D721Med (cell line): ENCODE measurements at places on chromosomes 13 and 19.

- no peak for DNase-seq
Observed at GRCh38 chr19:41218615-41219507, at the start of gene AXL. Gene AXL, plus strand, starts transcription at chr19:41219223. Its CDS starts 170 bp downstream, at chr19:41219393.

DNA sequence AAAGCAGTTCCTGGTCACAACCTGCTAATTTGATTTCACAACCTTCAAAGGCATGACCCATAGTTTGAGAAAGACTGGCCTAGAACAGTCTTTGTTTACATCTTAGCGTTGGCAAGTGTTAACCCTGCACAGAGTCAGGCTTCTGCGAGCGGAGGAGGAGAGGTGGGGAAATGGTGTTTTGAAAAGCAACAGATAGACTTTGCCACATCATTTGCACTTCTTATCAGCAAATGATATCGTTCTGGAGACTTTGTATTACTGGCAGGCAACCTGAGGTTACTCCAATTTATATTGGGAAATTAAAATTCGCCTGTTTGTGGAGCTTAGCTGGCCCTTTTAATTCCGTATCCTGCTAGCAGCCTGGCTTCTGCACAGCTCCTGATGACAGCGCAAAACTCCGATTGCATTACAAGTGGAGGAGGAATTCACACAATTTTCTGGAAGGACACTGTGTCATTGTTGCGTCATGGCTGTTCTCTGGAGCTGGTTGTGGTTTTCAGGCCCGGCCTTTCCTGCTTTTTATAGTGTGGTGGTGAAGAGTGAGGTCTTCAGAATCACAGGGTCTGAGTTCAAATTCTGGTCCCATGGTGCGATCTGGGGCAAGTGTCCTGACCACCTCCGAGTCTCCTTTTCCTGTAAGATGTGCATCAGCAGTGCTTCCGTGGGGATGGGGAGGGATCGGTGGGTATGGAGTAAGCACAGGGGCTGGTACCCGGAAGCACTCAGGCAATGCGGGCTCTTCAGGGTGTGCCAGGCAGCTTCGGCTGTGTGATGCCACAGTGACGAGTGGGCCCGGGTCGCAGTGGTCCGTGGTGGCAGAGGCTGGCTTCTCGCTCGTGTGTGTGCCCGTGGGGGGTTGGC is 49.1 kb upstream of the EHD2 start:
- no peak for DNase-seq

- DNase-seq: no peak
Observed at GRCh38 chr13:98508685-98509084, 68.2 kb downstream of the STK24 start.

- no peak for DNase-seq
Observed at GRCh38 chr19:38451036-38451435, 17.5 kb downstream of the RYR1 start.

GRCh38 chr13:113753171-113753570 is 5.9 kb upstream of the TMEM255B start:
- DNase-seq: no peak

- DNase-seq: peak; percentile 42
Observed at GRCh38 chr19:34457446-34457845, 24.1 kb upstream of the WTIP start.

DNA sequence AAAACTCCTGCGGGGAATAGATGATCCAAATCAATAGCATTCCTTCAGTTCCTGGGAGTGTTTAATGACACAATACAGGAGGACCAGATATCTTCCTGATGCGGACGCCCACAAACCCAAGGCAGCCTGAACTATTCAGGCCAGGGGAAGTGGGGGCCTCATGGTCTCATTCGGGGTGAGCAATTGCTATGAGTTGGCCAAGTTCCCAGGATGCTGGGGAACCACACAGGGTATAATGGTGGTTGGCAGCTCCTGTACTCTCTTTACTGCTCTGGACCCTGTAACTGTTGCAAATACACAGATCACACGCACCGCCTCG is 401.2 kb downstream of the IRS2 start:
- DNase-seq: no peak

DNA sequence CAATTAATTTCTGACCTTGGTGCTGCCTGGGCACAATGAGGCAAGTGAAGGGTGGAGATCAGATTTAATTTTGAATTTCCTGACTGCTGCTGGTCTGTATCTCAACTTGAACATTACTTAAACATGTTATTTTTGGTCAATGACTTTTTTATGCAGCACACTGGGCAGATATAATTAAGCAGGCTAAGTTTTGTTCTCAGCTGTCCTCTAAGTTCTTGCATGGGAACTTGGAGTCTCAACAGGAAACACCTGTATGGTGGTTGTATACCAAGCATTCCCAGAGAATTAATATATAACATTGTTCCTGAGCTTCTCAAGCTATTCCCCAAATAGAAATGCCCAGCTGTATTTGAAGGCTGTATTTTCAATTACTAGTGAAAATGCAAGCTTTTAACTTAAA is 113.5 kb upstream of the EDNRB start:
- DNase-seq: no peak

DNA sequence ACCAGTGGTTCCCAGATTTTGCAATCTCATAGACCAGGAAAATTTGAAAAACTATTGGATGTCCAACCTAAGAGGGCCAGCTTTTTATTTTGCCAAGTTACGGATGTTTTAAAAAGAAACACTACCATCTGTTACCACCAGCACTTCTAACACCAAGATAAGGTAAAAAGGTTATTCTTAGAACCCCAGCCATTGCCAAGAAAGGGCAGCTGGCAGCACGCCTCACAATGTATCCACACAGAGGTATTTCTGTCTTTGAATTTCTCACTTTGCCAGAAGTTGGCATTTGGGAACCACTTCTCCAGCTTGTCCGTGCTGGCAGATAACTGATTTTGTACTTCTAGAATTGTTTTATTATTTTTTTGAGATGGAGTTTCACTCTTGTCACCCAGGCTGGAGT is 28.7 kb downstream of the CAPN12 start:
- DNase-seq: no peak

DNA sequence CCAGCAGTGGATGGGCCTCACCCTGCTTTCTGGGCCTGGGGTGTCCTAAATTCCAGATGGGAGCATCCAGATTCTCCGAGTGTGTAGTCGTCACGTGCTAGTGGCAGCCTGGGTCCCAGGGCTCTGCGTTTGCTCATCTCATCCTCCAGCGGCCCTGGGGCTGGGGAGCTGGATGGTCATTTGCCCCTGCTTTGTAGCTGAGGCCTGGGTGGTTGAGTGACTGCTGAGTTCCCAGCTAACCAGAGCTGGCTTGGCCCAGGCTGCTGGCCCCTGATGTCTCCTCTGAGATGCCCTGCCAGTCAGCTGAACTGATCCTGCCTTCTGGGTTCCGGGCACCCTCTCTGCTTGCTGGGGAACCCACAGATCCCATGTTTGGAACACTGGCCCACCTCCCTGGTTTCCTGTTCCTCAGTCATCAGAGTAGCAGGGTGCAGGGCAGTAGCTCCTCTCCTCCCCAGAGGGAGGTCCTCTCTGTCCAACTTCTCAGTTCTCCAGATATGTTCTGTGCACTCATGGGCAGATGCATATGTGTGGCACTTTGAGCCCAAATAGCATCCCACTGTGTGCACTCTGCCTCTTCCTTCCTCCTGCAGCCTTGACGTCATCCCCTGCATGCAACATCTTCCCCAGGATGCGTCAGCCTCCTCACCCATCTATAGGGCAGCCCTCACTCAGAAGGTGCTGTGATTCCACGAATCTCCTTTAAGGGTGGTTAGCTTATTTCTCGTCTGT is 22.4 kb upstream of the CRTC1 start:
- DNase-seq: no peak

GRCh38 chr13:93847162-93847561 is 620.6 kb downstream of the GPC6 start:
- DNase-seq: no peak

DNA sequence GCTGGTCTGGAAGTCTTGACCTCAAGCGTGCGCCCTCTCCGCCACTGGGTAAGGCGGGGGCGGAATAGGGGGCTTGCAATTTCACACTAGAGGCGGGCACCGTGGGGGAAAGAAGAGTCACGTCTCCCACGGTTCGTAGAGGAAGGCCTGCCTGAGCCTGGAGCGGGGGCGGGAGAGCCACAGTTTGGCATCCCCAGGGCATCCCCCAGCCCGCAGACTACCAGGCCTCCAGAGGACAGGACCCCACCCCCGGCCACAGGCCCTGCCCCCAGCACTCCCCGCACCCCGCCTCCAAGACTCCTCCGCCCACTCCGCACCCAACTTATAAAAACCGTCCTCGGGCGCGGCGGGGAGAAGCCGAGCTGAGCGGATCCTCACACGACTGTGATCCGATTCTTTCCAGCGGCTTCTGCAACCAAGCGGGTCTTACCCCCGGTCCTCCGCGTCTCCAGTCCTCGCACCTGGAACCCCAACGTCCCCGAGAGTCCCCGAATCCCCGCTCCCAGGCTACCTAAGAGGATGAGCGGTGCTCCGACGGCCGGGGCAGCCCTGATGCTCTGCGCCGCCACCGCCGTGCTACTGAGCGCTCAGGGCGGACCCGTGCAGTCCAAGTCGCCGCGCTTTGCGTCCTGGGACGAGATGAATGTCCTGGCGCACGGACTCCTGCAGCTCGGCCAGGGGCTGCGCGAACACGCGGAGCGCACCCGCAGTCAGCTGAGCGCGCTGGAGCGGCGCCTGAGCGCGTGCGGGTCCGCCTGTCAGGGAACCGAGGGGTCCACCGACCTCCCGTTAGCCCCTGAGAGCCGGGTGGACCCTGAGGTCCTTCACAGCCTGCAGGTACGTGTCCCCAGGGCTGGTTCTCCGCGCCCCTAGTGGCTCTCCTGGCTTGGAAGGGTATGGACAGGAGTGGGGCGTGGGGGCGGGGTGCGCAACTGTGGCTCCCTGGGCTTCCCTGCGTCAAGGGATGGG is at the start of gene ANGPTL4:
Gene ANGPTL4, plus strand, starts transcription at position 353 of the 969 bp plus-strand sequence. Its CDS starts 167 bp downstream, at position 520.
- no peak for DNase-seq

DNA sequence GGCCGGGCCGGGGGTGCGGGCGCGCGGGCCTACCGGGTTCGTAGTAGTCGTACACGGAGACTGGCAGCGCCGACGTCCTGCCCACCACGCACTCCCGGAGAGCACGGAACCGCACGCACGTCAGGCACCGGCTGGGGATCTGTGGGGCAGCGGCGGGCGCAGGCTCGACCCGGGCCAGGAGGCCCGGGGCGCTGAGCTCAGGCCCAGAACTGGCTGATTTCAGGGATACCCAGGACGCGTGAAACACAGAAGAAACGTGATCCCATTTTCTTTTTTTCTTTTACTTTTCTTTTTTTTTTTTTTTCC is 9.0 kb downstream of the F2RL3 start:
- DNase-seq: no peak

- no peak for DNase-seq
Observed at GRCh38 chr13:75873494-75873893, 237.4 kb downstream of the LMO7 start.

DNA sequence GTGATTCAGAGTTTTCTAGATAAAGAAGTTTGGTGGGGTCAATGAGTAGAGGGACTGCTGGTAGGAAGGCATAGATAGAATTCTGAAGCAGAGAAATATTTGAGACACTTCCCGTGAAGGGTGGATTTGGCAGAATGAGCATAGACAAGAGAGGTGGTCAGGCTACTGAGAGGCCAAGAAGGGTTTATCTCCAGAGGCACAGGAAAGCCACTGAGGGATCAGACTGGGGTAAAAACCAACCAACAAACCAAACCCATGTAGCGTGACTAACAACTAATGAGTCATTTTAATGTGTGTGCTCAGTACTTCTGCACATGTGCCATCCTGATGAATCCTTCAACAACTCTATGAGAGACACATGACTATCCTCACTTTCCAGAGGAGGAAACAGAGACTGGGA is 60.0 kb upstream of the SERP2 start:
- DNase-seq: no peak

- no peak for DNase-seq
Observed at GRCh38 chr19:31863122-31863521, 482.3 kb upstream of the ZNF507 start.

- no peak for DNase-seq
Observed at GRCh38 chr19:10285393-10285792, 1.4 kb upstream of the ICAM4 start.

DNA sequence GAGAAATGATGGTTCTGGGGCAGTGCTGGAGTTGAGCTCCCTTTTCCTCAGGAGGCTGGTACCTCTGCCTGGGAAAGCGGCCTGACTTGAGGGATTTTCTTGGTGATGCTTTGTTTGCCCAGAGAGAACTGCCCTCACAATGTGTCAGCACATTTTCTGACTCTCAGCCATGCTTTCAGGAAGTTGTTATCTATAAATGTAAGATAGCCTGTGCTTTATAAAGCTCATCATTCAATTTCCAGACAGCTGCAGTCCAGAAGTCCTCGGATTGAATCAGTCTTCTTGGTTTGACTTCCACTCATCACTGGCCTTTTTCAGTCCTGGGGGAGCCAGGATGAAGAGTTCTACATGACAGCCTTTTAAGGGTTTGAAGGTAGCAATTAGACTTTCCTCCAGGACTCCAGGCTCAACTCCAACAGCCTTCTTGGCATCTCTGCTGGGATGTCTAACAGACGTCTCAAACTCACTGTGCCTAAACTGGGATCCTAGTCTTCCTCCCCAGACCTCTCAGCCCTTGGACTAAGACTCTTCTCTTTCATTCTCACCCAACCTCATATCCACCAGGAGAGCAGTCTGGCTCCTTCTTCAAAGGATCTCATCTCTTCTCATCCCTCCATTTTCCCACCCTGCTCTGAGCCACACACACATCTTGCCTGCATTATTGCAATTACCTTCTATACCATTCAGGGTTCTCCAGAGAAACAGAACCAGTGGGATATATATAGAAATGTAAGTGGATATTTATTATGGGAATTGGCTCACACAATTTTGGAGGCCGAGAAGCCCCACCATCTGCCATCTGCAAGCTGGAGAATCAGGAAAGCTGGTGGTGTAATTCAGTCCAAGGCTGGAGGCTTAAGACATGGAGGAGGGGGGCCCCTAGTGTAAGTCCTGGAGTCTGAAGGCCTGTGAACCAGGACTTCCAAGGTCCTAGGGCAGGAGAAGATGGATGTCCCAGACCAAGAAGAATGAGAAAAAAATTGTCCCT is 13.1 kb downstream of the ERICH6B start:
- DNase-seq: no peak

GRCh38 chr13:106107061-106107460 is 428.4 kb downstream of the EFNB2 start:
- DNase-seq: no peak

- DNase-seq: no peak
Observed at GRCh38 chr19:2254064-2254872, 1.9 kb downstream of the JSRP1 start.

GRCh38 chr19:45817725-45818301 is 2.7 kb upstream of the RSPH6A start:
- no peak for DNase-seq

DNA sequence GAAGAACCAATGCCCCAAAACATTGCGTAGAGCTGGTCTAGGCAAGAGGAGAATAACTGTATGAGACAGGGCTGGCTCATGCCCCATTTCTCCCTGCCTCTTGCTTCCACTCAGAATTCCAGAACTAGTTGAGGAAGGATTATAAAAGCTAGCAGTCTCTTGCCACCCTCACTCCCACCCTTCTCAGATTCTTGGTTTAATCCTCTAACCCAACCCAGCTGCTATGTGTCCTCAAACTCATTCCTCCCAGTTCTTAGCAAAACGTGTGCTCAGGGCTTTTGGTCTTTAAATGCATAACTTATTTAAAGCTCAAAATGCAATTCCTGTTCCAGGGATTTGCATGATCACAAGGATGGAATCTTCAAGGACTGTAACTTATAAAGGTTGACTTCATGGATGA is 466.3 kb downstream of the COG6 start:
- DNase-seq: no peak
